Activated CD8-positive, alpha-beta memory T cell treated with anti-CD3 and anti-CD28 coated beads, Interleukin-2, amount 10 ng/mL, durations not matched to agents 7 days and 5 days (primary cell): ENCODE measurements at places on chromosomes 7 and 10.
A peak's percentile ranks its signal among the peaks of the same experiment; 100 is the strongest.

DNA sequence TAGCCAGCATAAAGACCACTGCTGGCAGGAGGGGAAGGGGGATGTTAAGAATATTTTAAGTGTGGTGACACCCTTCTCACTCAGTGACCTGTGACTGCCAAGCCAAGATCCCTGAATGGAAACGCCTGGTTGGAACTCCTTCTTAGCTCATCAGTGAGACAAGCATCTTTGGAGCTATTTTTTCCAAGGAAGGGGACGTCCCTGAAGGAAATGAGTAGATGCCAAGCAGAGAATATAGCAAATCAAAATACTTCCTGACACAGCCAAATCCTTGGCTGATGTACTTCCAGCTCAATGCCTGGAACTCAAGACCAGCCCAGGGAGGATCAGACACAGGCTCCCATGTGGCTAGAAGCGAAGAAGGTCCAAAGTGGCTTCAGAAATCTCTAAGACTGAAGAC is 82.2 kb downstream of the SORBS1 start:
- no peaks in the 10 kb centered on the region for H3K4me1 ChIP-seq
- no peak overlapping the region for H3K4me3 ChIP-seq
- peaks cover 2% of the 10 kb centered on the region for H3K27me3 ChIP-seq
- no peak for DNase-seq
- no peak overlapping the region for H3K27ac ChIP-seq

- no peak overlapping the region for H3K4me3 ChIP-seq
- no peaks in the 10 kb centered on the region for H3K36me3 ChIP-seq
- H3K27me3 ChIP-seq: no peaks in the 10 kb centered on the region
- H3K4me1 ChIP-seq: no peaks in the 10 kb centered on the region
- no peak for DNase-seq
These were observed 314.0 kb downstream of the CDK14 start for GRCh38 chr7:90910136-90910535.

- H3K36me3 ChIP-seq: no peaks in the 10 kb centered on the region
- H3K27me3 ChIP-seq: peaks cover 40% of the 10 kb centered on the region
- peaks cover 3% of the 10 kb centered on the region for H3K4me1 ChIP-seq
- H3K27ac ChIP-seq: no peak within 1 kb of the TSS
These were observed at the start of gene HTR5A for GRCh38 chr7:155069992-155070751. Gene HTR5A (plus strand): TSS chr7:155070324. CDS start chr7:155070900, 576 bp downstream.

DNA sequence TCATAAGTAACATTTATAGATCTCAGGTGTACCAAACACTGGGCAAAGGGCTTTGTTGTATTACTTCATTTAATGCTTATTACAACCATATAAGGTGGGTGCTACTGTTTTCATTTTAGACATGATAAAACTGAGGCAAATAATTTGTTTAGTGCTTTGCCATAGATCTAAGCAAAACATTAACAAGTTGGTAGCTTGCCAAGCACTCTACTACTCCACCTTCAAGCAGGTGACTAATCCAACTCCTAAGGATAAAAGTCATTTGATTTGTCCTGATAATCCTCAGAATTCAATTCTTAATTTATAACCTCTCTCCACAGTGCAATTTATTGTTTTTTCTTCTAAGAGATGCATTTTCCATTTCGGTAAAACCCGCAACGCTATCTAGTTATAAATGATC is 646.4 kb downstream of the GRM8 start:
- no peak overlapping the region for H3K4me3 ChIP-seq
- no peaks in the 10 kb centered on the region for H3K4me1 ChIP-seq
- no peaks in the 10 kb centered on the region for H3K27me3 ChIP-seq
- no peak for DNase-seq
- H3K36me3 ChIP-seq: no peaks in the 10 kb centered on the region
- H3K27ac ChIP-seq: no peak overlapping the region

- H3K36me3 ChIP-seq: peaks cover 8% of the 10 kb centered on the region
- no peak overlapping the region for H3K27ac ChIP-seq
- H3K27me3 ChIP-seq: peaks cover 84% of the 10 kb centered on the region
- DNase-seq: no peak
- H3K4me1 ChIP-seq: peaks cover 5% of the 10 kb centered on the region
These were observed 1.2 kb downstream of the SLC18A3 start for GRCh38 chr10:49611166-49611815.

DNA sequence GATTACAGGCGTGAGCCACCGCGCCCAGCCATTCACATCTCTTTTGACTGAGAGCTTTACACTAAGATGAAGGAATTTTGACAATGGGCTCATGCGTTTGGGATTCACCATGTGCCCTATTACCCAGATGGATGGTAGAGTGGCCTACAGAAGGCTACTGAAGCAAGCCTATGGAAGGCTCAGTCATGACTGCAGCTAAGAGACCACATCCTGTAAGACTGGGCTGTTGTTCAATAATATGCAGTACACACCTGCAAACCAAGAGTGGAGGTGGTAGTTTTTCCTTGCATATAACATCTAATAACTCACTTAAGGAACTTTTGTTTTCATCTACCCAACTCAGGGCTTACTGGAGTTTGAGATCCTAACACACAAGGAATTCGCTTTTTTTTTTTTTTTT is 6.1 kb upstream of the WIPI2 start:
- DNase-seq: no peak
- no peaks in the 10 kb centered on the region for H3K36me3 ChIP-seq
- H3K27ac ChIP-seq: no peak overlapping the region
- peaks cover 9% of the 10 kb centered on the region for H3K27me3 ChIP-seq

DNA sequence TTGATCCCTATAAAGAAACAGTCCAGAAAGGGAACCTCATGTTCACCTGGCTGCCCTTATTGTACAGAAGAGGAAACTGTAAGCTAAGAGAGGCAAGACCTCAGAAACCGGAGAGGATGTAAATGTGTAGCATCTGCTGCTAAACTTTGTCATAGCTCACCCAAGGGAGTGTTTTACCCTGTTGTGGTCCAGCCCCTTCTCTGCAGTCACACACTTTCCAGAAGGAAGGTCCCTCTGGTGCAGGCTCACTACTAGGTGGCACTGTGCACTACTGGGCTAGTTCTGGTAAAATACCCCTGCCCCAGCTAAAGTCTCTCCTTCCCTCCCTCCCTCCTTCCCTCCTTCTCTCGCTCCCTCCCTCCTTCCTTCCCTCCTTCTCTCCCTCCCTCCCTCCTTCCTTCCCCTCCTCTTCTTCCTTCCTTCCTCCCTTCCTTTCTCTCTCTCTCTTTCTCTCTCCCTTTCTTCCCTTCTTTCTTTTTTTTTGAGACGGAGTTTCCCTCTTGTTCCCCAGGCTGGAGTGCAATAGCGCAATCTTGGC is 42.5 kb upstream of the LCOR start:
- DNase-seq: no peak
- H3K36me3 ChIP-seq: no peaks in the 10 kb centered on the region
- H3K4me1 ChIP-seq: no peaks in the 10 kb centered on the region
- H3K4me3 ChIP-seq: no peak overlapping the region
- peaks cover 34% of the 10 kb centered on the region for H3K27me3 ChIP-seq
- H3K27ac ChIP-seq: no peak overlapping the region

DNA sequence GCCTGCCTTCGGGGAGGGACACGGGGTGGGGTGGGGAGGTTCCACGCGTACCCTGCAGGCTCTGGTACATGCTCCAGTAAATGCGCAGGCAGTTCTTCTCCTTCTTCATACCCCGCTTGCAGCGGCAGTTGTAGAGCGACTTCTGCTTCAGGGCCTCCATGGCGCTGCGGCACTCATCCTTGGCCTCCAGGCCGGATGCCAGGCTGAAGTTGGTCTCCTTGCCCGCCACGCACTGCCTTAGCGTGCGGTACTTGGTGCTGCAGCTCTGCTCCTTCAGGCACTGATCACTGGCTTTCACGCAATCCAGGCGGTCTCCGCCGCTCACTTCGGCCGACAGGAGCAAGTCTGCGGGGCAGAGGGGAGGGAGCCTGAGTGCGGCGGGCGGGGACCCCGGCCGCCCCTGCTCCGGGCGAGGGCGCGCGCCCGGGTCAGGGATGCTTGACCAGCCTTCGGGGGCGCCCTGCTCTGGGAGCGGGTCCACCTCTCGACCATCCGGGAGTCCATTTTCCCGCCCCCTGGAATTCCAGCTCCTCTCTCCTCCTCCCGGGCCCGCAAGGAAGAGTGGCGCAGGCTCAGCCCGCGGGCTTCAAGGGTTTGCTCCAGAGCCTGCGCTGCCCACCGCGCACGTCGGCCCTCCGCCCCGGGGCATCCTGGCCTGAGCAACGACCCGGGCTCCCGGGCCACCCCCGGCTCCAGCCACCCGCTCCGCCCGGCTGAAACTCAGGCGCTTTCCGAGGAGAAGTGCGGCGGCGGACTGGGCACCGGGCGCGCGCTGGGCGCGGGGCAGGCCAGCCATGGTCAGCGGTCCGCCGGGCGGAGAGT is 2.0 kb downstream of the GFRA1 start:
- peaks cover 3% of the 10 kb centered on the region for H3K36me3 ChIP-seq
- no peak for DNase-seq
- H3K27ac ChIP-seq: no peak overlapping the region
- peaks cover 70% of the 10 kb centered on the region for H3K27me3 ChIP-seq
- H3K4me1 ChIP-seq: peaks cover 4% of the 10 kb centered on the region
- H3K4me3 ChIP-seq: no peak overlapping the region

DNA sequence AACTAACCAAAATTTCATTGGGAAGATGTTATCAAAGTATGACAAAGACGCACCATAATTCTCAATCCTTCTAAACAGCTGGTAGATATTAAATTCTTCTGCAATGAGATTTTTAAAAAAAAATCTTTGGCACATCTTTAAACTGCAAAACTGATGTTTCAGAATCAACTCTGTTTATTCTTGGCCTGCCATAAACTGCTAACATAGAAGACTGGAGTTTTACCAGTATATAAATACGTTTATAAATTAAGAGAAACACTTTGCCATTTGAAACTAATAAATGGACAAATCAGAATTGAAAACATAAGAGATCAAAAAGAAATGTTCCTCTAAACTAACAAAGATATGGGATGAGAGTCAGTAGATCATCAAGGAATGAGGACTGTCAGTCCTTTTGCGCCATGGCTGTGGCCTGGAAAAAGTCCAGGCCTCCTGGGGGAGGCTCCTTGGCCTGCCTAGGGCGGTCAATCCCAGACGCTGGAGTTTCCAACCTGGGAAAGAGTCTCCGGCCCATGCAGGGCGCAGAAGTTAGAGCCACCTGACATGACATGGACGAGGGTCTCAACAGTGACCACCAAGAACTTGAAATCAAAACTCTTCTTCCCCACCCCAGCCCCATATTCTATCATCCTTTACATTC is 34.2 kb upstream of the NEBL start:
- DNase-seq: no peak
- H3K36me3 ChIP-seq: no peaks in the 10 kb centered on the region
- H3K27me3 ChIP-seq: no peaks in the 10 kb centered on the region
- H3K27ac ChIP-seq: no peak overlapping the region
- no peak overlapping the region for H3K4me3 ChIP-seq

GRCh38 chr7:68224041-68224741 is 1227.6 kb downstream of the TYW1 start:
- H3K4me1 ChIP-seq: no peaks in the 10 kb centered on the region
- H3K36me3 ChIP-seq: peaks cover 1% of the 10 kb centered on the region
- H3K27ac ChIP-seq: no peak overlapping the region
- no peak overlapping the region for H3K4me3 ChIP-seq
- H3K27me3 ChIP-seq: no peaks in the 10 kb centered on the region
- DNase-seq: no peak

GRCh38 chr10:14949291-14949690 is 4.6 kb downstream of the DCLRE1C start:
- no peak overlapping the region for H3K27ac ChIP-seq
- H3K4me3 ChIP-seq: no peak overlapping the region
- H3K4me1 ChIP-seq: peaks cover 36% of the 10 kb centered on the region
- H3K27me3 ChIP-seq: no peaks in the 10 kb centered on the region
- peaks cover 63% of the 10 kb centered on the region for H3K36me3 ChIP-seq

DNA sequence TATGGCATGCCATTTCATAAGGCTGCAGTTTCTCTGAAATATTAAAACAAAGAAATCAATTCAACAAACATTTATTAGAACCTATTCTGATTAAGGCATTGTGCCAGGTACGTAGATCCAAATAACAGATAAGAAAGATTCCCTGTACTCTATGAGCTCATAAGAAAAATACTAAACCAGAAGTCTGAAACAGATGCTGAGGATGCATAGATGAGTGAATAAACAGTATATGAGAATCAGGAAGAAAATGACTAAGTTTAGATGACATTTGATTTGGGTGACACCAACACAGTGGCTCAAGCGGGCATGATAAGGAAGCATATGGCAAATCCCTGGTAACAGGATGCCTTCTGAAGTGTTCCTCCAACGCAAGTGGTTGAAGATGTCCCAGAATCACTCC is 477.2 kb downstream of the PARD3 start:
- H3K4me1 ChIP-seq: no peaks in the 10 kb centered on the region
- no peak for DNase-seq
- no peaks in the 10 kb centered on the region for H3K27me3 ChIP-seq
- H3K36me3 ChIP-seq: no peaks in the 10 kb centered on the region

DNA sequence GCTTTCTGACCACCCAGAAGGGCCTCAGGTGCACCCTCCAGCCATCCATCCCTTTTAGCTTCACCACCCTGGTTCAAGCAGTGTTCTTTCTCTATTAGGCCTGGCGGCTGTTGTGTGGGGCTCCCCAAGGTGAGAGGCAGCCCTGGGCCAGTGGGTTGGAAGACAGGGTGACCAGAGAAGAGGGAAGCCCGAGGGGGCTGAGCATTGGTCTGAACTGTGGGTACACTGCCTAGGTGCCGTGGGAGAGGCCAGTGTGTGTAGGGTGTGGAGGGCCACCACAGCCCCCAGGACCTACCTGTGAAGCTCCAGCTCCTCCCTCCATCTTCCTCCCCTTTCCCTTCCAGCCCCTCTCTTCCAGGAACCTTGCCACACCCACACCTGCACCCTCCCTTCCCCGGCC is 9.1 kb upstream of the MTPAP start:
- DNase-seq: no peak
- H3K4me1 ChIP-seq: peaks cover 9% of the 10 kb centered on the region

- H3K36me3 ChIP-seq: no peaks in the 10 kb centered on the region
- peak; percentile 34 for DNase-seq
- peaks cover 24% of the 10 kb centered on the region for H3K4me1 ChIP-seq
- no peak overlapping the region for H3K27ac ChIP-seq
These were observed 32.3 kb downstream of the RASGEF1A start for GRCh38 chr10:43234471-43235041.

- no peaks in the 10 kb centered on the region for H3K27me3 ChIP-seq
- no peak overlapping the region for H3K4me3 ChIP-seq
- no peak overlapping the region for H3K27ac ChIP-seq
- H3K4me1 ChIP-seq: peaks cover 4% of the 10 kb centered on the region
- no peaks in the 10 kb centered on the region for H3K36me3 ChIP-seq
These were observed 105.2 kb upstream of the NOBOX start for GRCh38 chr7:144508702-144509101.

GRCh38 chr7:17952387-17952786 is 12.1 kb upstream of the SNX13 start:
- peaks cover 40% of the 10 kb centered on the region for H3K27me3 ChIP-seq
- H3K4me3 ChIP-seq: peak overlapping the region; percentile 47
- peak overlapping the region; percentile 57 for H3K27ac ChIP-seq
- peaks cover 10% of the 10 kb centered on the region for H3K36me3 ChIP-seq

- peaks cover 5% of the 10 kb centered on the region for H3K27me3 ChIP-seq
- no peak overlapping the region for H3K27ac ChIP-seq
- H3K36me3 ChIP-seq: peaks cover 2% of the 10 kb centered on the region
- DNase-seq: no peak
- H3K4me3 ChIP-seq: peak overlapping the region; percentile 36
- peaks cover 27% of the 10 kb centered on the region for H3K4me1 ChIP-seq
These were observed 1.3 kb upstream of the MINPP1 start for GRCh38 chr10:87503401-87503800.
